ENCODE measurements at places on chromosomes 11 and 22.

DNA sequence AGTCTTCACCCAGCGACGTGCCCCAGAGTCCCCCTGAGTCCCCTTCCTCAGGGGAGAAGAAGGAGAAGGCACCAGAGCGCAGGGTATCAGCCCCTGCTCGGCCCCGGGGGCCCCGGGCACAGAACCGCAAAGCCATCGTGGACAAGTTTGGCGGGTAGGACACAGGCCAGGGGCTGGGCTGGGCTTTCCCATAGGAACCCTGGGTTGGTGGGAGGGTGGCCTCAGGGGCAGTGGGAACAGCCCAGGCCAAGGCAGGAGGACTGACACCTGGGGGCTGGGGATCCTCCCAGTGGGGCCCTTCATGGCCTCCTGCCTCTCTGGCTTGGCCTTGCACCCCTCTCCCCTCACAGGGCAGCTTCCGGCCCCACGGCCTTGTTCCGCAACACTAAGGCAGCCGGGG, 8.5 kb downstream of the SMTNL1 start:
- DNase-seq, result no peak

- no peak for DNase-seq
Observed at GRCh38 chr22:27713461-27713860, 88.1 kb downstream of the MN1 start.

GRCh38 chr11:821512-822371, 3.0 kb downstream of the PNPLA2 start:
- DNase-seq, result no peak

GRCh38 chr22:19766511-19767426, 6.2 kb downstream of the TBX1 start:
- DNase-seq, result no peak

- DNase-seq, result no peak
Observed at GRCh38 chr11:125423247-125423849, 72.7 kb downstream of the FEZ1 start.

DNA sequence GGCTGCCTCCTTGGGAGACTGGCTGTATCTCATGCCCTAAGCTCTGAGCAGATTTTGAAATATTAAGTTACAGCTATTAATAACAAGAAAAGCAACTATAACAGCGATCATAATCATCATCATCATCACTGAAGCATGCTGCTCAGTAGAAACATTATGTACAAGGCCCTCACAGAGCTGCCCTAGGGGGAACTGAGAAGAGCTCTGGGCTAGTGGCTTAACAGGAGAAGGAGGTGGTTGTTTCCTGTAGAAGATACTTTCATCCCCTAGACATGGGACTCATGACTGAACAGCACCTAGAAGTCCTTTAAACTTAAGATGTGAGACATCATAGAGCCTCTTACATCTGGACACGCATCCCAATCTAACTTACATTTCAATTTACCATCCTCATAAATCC, 332.8 kb upstream of the PLET1 start:
- no peak for DNase-seq

GRCh38 chr11:59266491-59266890, 53.8 kb upstream of the MPEG1 start:
- DNase-seq, result no peak

GRCh38 chr11:27672836-27673464, 27.3 kb downstream of the BDNF start:
- DNase-seq, result no peak

DNA sequence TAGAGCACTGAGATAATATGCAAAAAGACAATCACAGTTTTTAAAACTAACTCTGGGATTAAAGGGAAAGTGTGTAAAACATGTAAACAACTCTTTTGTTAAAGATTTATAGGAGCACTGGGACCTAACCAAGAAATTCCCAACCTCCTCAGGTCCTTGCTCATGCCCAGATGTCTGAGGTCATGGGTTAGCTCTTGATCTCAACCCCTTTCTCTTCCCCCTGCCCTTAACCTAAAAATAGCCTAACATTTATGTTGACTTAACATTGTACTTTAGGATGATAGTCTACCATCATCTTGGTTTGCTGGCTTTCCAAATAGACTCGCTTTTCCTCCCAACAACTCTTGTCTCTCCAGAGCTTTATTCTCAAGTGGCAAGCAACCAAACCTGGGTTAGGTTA, 258.2 kb upstream of the FAT3 start:
- no peak for DNase-seq

GRCh38 chr11:67463680-67464410, 5.2 kb downstream of the TMEM134 start:
- no peak for DNase-seq

GRCh38 chr11:62708793-62709192, 1.3 kb downstream of the GNG3 start:
- peak; percentile 52 for DNase-seq

DNA sequence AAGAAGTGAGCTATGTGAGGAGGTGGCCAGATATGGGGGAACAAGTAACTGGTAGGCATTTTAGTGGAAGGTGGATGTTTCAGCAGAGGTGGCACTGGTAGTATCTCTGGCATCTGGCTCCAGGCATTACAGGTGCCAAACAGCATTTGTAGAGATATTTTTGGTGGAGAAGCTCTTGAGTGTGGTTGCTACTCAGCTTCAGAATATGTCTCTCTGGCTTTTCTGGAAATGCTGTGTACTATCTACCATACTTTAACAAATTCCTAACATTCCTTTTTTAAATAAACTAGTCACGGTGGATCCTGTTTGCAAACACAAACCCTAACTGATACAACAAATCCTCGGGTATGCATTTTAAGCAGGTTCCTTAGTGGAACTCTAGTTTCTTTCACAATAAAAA, 128.0 kb downstream of the BARX2 start:
- DNase-seq, result no peak

GRCh38 chr22:32325811-32326237, 31.8 kb upstream of the RFPL3 start:
- no peak for DNase-seq

DNA sequence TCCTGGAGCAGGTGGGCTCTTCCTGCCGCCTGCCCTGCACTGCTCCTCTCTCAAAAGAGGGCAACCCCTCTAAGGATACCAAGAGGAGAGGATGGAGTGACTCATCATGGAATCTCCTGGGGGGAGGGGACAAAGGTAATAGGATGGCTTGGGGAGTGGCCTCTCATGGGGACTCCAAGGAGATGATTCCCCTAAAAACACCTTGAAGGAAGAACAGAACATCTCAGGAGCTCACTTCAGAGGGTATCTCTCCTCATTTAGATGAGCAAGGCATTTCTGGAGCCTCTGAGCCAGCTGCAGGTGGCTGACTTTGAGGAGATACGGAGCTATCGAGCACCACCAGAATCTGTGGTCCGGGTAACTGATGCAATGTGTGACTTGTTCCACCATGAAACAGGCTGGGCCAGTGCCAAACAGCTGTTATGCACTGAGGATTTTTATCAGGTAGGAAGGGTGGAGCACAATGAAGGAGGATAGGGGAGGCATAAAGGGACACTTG, 40.2 kb downstream of the RRP8 start:
- DNase-seq, result no peak

DNA sequence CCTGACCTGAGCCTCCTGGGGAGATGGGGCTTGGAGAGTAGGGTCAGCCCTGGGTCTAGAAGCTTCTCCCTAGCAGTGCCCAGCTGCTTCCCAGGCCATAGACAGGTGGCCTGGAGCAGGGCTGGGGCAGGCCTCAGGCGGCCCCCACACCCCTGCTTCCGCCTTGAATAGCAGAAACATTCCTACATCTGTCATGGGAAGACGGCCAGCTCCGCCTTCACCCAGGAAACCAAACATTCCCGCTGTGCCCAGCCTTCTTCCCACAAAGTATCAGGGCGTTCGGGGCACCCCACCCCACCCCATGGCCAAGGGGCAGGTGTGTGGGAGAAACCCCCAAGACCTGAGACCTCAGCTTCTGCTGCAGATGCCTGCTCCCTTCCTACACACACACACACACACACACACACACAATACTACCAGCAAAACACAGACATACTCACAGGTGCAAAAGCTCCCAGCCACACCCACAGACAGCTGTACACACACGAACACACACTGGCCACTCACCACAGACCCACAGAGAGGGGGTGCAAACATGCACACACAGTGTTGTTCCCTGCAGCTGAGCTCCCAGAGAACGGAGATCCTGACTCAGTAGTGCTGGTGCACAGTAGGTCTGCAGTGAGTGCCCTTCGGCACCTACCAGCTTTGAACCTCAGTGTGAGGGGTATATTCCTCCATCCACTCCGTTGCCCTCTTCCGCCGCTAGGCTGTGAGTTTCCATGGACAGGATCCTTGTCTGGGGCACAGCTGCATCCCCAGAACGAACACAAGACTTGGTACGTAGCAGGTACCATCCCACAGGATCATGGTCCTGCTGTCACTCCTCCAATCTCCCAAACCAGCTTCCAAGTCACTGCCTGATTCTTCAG, 37.4 kb downstream of the PDGFB start:
- DNase-seq, result no peak

GRCh38 chr11:43933608-43934551, 8.6 kb upstream of the C11orf96 start:
- no peak for DNase-seq

- DNase-seq, result no peak
Observed at GRCh38 chr11:9158898-9159391, 67.5 kb upstream of the SCUBE2 start.

DNA sequence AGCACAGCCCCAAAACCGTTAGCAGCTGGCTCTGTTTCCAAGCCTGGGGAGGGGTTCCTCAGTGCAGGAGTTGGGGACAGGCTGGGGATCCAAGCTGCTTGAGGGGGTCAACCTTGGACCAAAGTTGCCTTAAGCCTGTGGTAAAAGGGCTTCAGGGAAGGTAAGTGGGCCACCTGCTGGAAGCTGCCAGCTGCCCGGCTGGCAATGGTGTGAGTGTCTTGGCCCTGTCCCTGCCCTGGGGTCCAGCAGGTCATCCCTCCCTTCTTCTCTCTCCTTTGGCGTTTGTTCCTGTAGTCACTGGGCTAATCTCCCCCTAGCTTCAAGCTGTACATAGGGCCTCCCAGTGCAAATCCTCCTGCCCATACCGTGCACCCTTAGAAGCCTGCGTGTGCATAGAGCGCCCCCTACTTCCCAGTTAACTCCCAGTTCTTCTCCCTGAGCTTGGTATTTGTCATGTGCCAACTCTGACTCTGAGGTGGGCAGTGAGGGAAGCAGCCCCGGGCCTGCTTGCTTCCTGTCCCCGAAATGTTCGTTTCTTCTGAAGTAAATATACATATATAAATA, 4.4 kb downstream of the TMEM258 start:
- DNase-seq, result no peak

- no peak for DNase-seq
Observed at GRCh38 chr22:37030560-37031281, 11.2 kb downstream of the MPST start.

Measured in NCI-H1417 treated with DMSO at 0.1 percent for 48 hours (cell line).